ENCODE measurements at places on chromosomes 5 and 9. TPM values are rescaled to one million over a fixed set of nuclear protein-coding genes. Genes with fewer than 3 reads are reported as not detected.
A peak's percentile ranks its signal among the peaks of the same experiment; 100 is the strongest.

- H3K27ac ChIP-seq = no peak overlapping the region
- peaks cover 6% of the 10 kb centered on the region for H3K4me1 ChIP-seq
- H3K4me3 ChIP-seq = no peak overlapping the region
- no peak for DNase-seq
- H3K36me3 ChIP-seq = no peaks in the 10 kb centered on the region
Observed at GRCh38 chr9:99515093-99515492, 293.0 kb downstream of the SEC61B start.

GRCh38 chr5:171581781-171582180, 162.3 kb downstream of the FGF18 start:
- no peaks in the 10 kb centered on the region for H3K36me3 ChIP-seq
- peaks cover 14% of the 10 kb centered on the region for H3K27me3 ChIP-seq
- H3K4me3 ChIP-seq = no peak overlapping the region
- H3K4me1 ChIP-seq = no peaks in the 10 kb centered on the region

- H3K36me3 ChIP-seq = peaks cover 48% of the 10 kb centered on the region
- peaks cover 28% of the 10 kb centered on the region for H3K4me1 ChIP-seq
- DNase-seq = no peak
- H3K27me3 ChIP-seq = no peaks in the 10 kb centered on the region
- H3K27ac ChIP-seq = no peak overlapping the region
- no peak overlapping the region for H3K4me3 ChIP-seq
Observed at GRCh38 chr9:37587521-37587920, 4.9 kb downstream of the TOMM5 start.

GRCh38 chr9:120689860-120690259, 24.4 kb downstream of the MEGF9 start:
- H3K36me3 ChIP-seq = no peaks in the 10 kb centered on the region
- H3K4me3 ChIP-seq = no peak overlapping the region
- DNase-seq = no peak

DNA sequence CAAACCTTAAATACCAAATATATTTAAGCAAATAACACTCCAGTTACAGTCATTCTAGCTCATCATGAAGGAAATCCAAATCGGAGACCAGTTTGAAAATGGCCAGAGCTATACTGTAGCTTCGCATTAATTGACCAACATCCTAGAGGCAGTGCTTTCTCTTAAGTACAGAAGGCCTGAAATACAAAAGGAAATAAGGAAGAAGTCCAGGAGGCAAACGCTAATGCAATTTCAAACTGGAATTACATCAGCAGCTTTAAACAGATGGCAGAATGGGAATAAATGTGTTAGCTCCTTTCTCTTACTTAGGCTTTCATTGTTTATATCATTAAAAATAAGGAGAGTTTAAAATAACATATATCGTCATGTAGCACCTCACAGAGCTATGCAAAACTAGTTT, 197.0 kb downstream of the SEC61B start:
- no peak for DNase-seq
- H3K4me3 ChIP-seq = no peak overlapping the region
- H3K36me3 ChIP-seq = no peaks in the 10 kb centered on the region
- no peak overlapping the region for H3K27ac ChIP-seq

DNA sequence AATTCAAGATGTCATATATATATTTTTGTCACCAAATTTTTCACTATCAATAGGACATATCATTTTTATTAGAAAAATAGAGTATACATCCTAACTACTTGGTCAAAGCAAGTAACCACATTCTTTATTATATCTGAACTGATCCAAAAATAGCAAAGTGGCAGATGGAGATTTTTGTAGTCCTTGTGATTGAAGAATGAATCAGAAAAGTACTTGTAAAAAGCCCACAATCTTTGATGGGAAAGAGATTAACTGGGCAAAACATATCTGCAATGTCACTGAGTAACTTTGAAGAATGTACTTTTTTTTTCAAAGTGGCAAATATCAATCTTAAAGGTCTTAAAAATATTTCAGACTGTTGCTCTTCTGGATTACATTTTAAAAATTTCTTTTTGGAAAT, 1040.6 kb upstream of the SEMA6A start:
- no peaks in the 10 kb centered on the region for H3K4me1 ChIP-seq
- no peaks in the 10 kb centered on the region for H3K36me3 ChIP-seq

- DNase-seq = no peak
- H3K27me3 ChIP-seq = peaks cover 2% of the 10 kb centered on the region
- no peak overlapping the region for H3K27ac ChIP-seq
- H3K4me3 ChIP-seq = no peak overlapping the region
- H3K36me3 ChIP-seq = no peaks in the 10 kb centered on the region
- H3K4me1 ChIP-seq = no peaks in the 10 kb centered on the region
Observed at GRCh38 chr5:35305336-35306020, 75.2 kb upstream of the PRLR start.

- no peak for DNase-seq
- no peak overlapping the region for H3K27ac ChIP-seq
- H3K4me1 ChIP-seq = peaks cover 5% of the 10 kb centered on the region
- H3K27me3 ChIP-seq = peaks cover 5% of the 10 kb centered on the region
Observed at GRCh38 chr9:89991204-89991790, 386.5 kb downstream of the GADD45G start.

DNA sequence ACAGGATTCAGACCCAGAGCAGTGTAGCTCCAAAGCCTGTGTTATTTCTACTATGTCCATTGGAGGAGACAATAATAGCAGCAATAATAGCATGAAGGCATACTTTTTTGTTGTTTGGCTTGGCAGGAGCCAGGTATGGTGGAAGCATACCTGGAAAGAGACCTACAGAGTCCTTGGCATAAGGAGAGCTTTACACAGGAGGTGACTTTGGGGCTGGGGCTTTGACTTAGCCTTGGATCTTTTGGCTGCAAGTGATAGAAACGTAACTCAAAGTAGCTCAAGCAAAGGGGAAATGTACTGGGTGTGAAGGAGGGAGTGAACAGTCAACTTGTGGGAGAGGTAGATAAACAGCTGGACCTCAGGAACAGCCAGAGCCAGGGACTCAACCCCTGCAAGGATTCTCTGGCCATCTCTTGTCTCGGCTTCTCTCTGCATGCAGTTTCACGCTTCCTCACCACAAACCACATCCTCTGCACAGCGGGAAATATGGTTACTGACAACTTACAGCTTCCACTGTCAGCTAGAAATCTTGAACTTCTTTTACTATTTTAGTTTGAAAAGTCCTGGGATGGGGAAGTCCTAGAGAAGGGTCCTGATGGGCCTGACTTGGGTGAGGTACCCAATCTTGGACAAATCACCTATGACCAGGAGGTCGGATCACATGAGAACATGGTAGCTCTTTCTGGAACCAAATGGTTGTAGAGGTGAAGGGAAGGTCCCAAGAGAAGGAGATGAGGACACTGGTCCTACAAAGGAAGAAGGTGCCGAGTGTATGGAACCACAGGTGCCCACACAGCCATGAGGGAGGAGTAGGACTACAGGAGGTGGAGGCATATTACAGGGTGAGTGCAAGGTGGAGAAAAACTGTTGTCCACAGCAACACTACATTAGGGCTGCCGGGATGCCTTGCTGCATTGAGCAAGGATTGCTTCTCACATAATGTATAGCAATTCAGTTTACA, 47.0 kb upstream of the TGFBR1 start:
- H3K27me3 ChIP-seq = no peaks in the 10 kb centered on the region
- peaks cover 7% of the 10 kb centered on the region for H3K36me3 ChIP-seq
- peak overlapping the region; percentile 96 for H3K4me3 ChIP-seq
- H3K4me1 ChIP-seq = peaks cover 76% of the 10 kb centered on the region
- DNase-seq = peak; percentile 89

DNA sequence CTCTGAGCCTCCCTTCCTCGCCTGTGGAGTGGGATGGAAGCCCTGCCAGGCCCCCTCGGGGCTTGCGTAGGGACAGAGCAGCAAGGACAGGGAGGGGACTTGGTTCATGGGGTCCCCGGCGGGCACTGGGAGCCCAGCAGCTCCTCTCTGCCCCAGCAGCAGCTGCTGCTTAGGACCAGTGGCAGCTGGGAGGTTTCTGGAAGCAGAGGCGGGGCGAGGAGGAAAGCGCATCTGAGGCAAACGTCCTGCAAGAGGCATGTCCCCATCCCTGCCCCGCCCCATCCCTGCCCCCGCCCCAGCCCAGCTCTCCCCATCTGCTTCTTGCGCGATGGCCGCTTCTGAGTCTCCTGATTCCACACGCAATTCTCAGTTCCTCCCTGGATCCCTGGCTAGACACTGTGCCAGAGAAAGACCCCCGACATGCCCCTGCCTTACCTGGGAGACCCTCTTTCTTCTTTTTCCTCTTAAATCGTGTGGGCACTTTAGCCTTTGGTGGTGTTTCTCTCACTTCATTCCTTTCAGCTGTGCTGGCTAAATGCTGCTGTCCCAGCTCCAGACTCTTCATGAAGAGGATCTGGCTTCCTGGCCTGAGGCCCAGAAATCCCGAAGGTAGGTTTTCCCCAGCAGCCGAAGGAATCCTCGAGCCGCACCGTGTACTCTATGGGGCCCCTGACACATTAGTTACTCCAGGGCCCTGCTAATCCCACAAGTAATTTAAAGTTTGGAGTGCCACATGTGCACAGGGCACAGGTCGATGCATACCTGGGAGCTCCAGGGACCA, 4.4 kb upstream of the OR2S2 start:
- no peak overlapping the region for H3K4me3 ChIP-seq
- no peaks in the 10 kb centered on the region for H3K4me1 ChIP-seq
- H3K36me3 ChIP-seq = no peaks in the 10 kb centered on the region

DNA sequence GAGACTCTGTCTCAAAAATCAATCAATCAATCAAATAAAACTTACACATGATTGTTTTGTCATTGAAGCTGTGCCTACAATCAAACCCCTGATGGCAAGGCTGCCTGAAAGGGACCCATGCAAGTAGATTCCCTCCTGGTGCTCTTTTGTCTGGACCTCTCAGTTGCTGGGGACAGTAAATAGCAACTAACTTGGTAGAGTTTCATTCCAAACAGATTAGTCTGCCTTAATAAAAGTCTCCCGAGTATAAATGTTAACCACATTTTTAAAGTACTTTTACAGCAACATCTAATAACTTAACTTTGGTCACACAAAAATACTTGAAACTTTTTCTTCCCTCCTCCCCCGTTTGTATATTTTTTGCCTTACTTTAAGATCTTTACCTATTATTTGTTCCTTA, 105.5 kb downstream of the FEM1C start:
- H3K27ac ChIP-seq = no peak overlapping the region
- H3K4me1 ChIP-seq = no peaks in the 10 kb centered on the region

DNA sequence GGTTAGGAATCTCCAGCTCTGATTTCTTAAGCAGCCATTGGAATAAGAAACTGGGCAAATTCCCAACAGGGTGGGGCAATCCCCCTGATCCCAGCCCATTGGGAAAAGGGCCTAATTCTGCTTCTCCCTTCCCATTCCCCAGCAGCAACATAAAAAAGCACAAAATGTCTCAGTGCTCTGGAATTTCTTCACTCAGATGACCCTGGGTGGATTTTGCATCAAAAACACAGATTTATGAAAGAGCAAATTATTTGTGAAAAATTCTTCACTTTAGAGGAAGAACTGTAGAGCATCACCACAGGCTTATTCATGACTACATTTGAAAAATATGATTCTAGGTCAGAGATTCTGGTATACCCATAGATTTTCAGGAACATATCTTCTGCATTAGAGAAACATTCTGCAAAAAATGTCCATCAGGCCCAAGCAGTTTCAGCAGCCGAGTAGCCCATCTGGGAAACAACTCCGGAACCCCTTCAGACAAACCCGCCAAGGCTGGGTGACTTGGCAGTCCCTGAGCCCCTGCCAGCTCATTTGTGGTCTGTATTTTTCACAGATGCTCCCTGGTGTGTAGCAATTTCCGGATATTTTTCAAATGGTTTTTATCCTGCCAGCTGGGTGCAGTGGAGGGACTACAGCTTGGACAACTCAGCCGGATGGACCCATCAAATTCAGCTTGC, 102.1 kb upstream of the RANBP3L start:
- no peak for DNase-seq
- H3K27me3 ChIP-seq = peaks cover 28% of the 10 kb centered on the region
- peaks cover 5% of the 10 kb centered on the region for H3K4me1 ChIP-seq
- H3K4me3 ChIP-seq = no peak overlapping the region
- no peaks in the 10 kb centered on the region for H3K36me3 ChIP-seq
- no peak overlapping the region for H3K27ac ChIP-seq

GRCh38 chr5:31847354-31847753, 208.4 kb downstream of the PDZD2 start:
- no peaks in the 10 kb centered on the region for H3K4me1 ChIP-seq
- no peak overlapping the region for H3K27ac ChIP-seq
- no peak for DNase-seq
- H3K27me3 ChIP-seq = peaks cover 13% of the 10 kb centered on the region
- H3K36me3 ChIP-seq = no peaks in the 10 kb centered on the region

GRCh38 chr9:2359891-2360471, 261.6 kb upstream of the VLDLR start:
- H3K36me3 ChIP-seq = no peaks in the 10 kb centered on the region
- no peak for DNase-seq
- H3K27ac ChIP-seq = no peak overlapping the region
- H3K4me1 ChIP-seq = no peaks in the 10 kb centered on the region
- no peak overlapping the region for H3K4me3 ChIP-seq

- peaks cover 10% of the 10 kb centered on the region for H3K27me3 ChIP-seq
- no peak overlapping the region for H3K4me3 ChIP-seq
- H3K27ac ChIP-seq = no peak overlapping the region
- H3K36me3 ChIP-seq = no peaks in the 10 kb centered on the region
- DNase-seq = no peak
Observed at GRCh38 chr5:149063896-149064478, 1.1 kb upstream of the SH3TC2 start.

The PCDHGA10 gene
- 0.67 TPM for total RNA-seq

The IL7R gene
- total RNA-seq = 21.6 TPM
